ENCODE measurements at places on chromosomes 7 and 10. TPM values are rescaled to one million over a fixed set of nuclear protein-coding genes. Genes with fewer than 3 reads are reported as not detected.

The MYL10 gene
- 0.34 TPM for total RNA-seq

The TRPV5 gene
- not detected for total RNA-seq

The GAD2 gene
- not detected for total RNA-seq

The PHYHIPL gene
- total RNA-seq: 0.06 TPM

The DRGX gene
- total RNA-seq: not detected

Data from LHCN-M2 (cell line).